Anterior cingulate cortex (tissue), 58 donors: ENCODE measurements at places on chromosomes 16 and 17.

GRCh38 chr16:57537581-57538234 is 1.3 kb upstream of the CCDC102A start:
- DNase-seq: no peak

GRCh38 chr16:50644729-50645128 is 36.4 kb downstream of the SNX20 start:
- DNase-seq: no peak

DNA sequence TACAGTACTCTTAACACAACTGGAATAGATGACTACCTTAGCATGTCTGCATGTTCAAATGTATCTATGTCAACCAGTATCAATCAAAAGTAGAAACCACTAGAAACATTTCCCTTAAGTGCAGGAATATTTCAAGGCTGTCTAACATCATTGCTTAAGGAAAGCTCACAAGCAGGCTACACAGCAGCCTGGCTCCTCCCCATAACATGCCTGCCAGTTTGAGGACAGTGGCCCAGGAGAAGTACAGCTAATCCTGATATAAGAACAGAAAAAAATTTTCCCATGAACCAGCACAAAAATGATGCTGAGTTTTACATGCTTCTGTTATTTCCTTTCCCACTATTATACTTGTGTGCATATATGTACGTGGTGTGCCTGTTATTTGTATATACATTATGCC is 175.1 kb downstream of the MYO1D start:
- DNase-seq: no peak

DNA sequence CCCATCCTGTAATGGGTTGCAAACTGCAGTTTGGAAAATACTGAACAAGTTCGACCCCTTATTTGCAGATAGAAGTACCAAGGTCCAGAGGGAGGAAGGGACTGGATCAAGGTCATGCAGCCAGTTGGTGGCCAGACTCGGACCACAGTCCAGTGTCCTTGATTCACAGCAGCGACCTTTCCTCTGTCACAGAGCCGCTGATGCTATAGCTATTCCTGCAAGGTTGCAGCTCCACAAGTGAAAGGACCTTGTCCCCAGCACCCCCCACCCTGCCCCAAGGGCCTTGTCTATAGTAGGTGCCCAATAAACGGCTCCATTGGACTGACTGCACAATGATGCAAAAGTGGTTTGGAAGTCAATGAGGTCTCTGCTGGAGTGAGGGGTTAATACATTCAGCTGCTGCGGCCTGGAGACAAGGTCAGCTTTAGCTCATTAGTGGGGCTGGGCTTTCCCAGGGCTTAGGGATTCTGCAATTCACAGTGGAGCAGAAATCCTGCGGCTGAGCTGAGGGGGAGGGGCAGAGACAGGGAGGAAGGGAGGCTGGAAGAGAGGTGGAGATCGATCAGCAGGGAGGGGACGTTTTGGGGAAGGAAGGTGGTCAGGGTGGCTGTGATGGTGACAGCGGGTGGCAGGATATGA is 13.4 kb upstream of the CRHR1 start:
- no peak for DNase-seq

DNA sequence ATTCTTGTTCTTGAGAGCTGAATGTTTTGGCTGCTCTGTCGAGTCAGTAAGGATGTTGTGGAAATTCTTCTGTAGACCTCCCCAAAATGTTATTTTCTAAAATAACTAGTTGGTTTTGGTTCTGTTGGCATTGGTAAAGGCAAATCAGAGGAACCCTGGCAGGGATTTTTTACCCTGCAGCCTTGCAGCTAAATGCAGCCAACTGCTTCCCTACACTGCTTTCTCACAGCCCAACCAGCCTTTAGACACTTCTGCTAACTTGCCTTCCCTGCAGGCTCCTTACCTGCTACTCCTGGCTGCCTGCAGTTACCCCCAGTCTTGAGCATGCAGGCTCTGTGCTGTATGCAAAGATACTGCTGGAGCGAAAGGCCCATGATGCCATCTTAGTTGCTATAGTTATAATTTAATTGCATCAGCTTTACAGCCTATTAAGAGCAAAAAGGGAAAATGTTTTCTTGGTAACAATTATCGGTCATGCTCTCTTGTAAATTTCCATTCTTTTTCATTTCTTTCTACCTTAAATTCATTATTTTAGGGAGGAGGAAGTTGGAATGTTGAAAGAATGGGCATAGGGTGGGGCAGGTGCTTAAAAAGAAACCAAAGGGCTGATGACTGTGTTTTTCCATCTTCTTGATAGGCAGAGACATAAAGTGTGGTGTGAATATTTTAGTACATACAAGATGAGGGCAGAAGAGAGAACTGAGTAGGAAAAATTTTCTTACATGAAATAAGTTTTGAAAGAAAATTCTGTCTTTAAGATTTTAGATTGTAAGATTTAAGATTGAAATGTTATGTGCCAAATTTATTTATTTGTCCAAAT is 20.0 kb downstream of the NUP93 start:
- no peak for DNase-seq

- no peak for DNase-seq
Observed at GRCh38 chr16:23842137-23842600, 6.4 kb downstream of the PRKCB start.

DNA sequence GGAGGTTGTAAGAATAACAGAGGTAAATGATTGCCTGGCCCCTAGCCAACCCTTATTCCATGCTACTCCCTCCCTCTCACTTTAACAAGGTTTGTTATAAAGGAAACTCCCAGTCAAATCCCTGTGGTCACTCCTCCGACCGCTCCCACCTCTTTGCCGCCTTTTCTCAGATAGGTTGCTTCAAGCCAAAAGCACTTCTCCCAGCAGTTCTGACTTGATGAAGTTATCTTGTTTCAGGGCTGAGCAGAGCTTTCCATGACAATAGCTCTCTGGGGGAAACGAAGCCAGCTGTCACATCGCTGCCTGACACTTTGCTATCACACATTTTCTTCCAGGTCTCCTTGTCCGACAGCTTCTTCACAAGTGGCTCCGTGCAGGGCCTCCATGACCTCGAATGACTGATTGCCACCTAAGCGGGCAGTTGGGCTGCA is 278.6 kb downstream of the HAPSTR1 start:
- no peak for DNase-seq

GRCh38 chr16:88617268-88618031 is 20.9 kb upstream of the IL17C start:
- no peak for DNase-seq

- no peak for DNase-seq
Observed at GRCh38 chr16:17109413-17109812, 361.3 kb downstream of the XYLT1 start.

DNA sequence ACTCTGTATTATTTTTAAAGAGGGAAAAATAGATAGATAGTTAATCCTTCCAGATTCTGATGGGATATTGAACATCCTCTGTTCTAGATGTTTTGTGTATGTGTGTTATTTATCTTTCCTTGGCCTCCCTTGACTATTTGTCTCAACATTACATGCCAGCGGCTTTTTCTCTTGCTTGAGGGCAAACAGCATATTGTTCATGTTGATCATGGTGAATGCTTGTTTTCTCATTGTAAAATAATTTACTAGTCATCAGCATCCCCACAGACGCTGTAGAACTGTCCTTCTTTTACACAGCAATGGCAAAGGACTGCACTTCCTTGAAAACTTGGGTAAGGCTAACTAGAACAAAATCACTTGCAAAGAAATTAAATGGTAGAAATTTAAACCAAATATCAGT is 1376.4 kb upstream of the GOT2 start:
- DNase-seq: no peak

DNA sequence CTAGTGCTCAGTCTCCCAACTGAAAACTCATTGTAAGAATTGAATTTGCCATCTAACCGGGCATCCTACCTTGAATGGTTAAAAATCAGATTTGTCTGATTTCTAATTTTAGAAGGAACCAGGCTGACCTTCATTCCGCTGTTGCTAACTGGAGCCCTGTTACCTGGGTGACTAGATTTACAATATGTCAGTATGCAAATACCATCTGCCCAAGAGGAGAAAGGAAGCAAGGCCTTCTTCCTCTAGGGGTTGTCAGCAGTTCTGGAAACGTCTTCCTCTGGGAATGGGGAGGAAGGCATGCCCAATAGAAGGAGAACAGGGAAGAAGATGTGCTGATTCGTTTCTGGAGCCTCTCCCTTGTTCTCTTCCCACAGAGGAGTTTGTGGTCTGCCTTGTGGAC is 137.9 kb downstream of the PITPNC1 start:
- no peak for DNase-seq

DNA sequence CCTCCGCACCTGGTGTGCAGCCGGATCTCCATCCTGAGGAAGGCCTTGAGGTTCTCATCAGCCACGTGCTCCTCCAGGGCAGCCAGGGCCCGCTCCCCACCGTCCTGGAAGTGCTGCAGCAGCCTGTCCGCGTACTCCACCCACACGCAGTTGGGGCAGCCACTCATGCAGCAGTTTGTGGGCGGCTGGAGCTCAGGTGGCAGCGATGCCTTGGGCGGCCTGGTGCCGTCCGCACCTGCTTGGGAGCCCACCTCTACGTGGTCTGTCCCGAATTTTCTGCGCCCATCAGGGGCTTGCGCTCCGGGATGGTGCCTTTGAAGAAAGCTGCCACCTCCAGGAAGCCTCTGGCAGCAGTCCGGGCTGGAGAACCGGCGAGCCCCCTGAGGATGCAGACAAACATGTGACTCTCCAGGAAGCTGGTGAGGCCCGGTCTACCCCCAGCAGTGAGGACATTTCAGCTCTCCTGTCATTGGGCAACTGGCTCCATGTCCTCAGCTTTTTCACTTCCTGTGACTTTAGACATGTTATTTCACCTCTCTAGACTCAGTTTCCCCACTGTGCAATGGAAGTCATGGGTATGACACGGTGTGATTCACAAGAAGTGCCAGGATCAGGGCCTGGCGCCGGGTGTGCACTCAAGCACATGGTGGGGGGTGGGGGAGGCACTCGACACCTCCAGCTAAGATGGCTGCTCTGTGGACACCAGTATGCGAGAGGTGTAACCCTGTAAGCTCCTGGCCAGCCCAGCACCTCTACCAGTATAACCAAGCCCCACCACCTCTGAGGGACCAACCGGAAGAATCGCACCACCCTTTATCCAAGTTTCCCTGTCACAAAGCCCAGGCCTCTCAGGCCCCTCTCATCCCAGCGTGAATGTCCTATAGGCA is 957 bp downstream of the OXLD1 start:
- no peak for DNase-seq

DNA sequence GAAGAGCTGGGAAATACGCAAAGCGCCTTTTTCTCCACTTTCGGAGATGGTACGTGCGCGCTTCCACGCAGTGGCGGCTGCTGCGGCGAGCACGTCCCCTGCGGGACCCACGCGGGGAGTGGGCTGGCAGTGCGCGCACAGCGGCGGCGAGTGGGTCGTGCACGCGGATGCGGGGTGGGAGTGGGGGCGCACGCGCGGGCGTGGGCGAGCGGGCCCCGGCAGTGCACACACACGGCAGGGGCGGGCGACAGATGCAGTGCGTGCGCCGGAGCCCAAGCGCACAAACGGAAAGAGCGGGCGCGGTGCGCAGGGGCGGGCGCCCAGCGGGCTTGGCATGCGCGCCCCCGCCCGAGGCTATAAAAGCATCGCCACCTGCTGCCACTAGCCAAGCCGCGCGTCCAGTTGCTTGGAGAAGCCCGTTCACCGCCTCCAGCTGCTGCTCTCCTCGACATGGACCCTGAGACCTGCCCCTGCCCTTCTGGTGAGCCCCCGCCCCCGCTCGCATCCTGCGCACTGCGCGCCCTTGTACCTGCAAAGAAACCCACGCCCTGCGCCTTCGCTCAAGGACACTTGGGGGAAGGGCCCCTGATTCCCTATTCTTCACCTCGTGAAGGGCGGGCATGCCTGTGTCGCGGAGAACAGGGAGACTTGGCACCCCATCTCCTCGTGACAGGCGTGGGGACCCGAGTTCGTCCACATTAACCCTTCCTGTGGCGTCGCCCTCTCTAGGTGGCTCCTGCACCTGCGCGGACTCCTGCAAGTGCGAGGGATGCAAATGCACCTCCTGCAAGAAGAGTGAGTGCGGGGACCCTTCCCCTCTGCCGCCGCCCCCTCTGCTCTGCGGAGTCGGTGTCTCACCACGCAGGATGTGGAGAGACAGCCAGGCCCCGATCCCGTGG is at the start of gene MT3:
TSS of gene MT3 (plus strand) at position 388 of the 899 bp plus-strand sequence. CDS start at position 451, 63 bp downstream.
- DNase-seq: peak; percentile 73

DNA sequence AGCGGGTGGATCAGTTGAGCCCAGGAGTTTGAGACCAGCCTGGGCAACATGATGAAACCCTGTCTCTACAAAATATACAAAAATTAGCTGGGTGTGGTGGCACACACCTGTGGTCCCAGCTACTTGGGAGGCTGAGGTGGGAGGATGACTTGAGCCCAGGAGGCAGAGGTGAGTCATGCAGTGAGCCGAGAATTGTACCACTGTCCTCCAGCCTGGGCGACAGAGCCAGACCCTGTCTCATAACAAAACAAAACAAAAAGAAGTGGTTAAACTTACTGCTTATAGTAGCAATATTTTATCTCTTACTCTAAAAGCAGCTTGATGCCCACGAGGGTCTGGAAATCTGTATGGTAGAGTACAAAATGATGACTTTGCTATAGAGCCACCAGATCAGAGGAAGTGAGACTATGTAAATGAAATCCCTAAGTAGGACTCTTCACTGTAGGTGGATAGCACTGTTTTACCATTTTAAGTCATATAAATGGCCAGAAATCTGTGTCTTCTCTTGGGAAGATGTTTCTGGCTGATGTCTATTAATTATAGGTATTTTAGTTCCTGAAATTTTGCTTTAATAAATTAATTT is 60.4 kb upstream of the MRC2 start:
- DNase-seq: no peak

DNA sequence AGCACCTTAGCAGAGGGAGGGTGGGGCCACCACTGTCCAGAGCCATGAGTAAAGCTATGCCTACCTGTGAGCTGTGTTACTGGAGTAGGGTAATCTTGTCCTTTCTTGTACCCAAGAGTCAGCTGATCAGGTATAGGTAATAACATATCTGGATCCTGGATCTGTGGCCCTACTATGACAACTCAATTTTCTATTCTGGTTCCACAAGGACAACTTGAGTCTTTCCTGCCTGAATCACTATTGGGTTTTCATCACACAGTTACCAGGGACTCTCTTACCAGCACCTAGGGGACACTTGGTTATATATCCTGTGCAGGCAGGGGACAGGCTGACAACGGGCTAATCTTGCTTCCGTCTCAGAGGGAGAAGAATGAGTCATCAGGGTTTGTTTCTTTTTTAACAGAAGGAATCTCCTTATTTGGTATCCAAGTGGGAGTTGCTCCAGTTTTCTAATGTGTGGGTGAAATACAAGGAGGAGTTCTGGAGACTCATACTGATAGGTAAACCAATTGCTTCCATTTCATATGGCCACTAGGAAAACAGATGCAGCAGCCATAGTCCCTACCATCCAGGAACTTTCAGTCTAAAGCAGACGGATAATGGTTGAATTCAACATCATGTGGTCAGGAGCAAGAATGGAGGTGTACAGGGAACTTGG is 6.8 kb downstream of the ZNF267 start:
- peak; percentile 18 for DNase-seq

GRCh38 chr16:10385725-10386516 is at the start of gene ATF7IP2:
Gene ATF7IP2, plus strand, starts transcription at chr16:10386061. Its CDS starts 44,560 bp downstream, at chr16:10430621.
- peak; percentile 74 for DNase-seq

- DNase-seq: no peak
Observed at GRCh38 chr17:69058165-69058564, 2.6 kb downstream of the ABCA9 start.

- DNase-seq: no peak
Observed at GRCh38 chr17:71902894-71903506, 217.8 kb upstream of the SOX9 start.

GRCh38 chr16:583815-584591 is 5.9 kb upstream of the RAB40C start:
- no peak for DNase-seq

GRCh38 chr16:47475786-47476185 is 14.7 kb downstream of the PHKB start:
- DNase-seq: no peak
